ENCODE measurements at places on chromosomes 7 and 10. TPM values are rescaled to one million over a fixed set of nuclear protein-coding genes. Genes with fewer than 3 reads are reported as not detected.

- H3K36me3 ChIP-seq = no peaks in the 10 kb centered on the region
- H3K4me3 ChIP-seq = no peak overlapping the region
- H3K27ac ChIP-seq = no peak overlapping the region
- DNase-seq = no peak
- H3K4me1 ChIP-seq = no peaks in the 10 kb centered on the region
- no peaks in the 10 kb centered on the region for H3K27me3 ChIP-seq
Observed at GRCh38 chr10:64690194-64690593, 1169.0 kb downstream of the REEP3 start.

DNA sequence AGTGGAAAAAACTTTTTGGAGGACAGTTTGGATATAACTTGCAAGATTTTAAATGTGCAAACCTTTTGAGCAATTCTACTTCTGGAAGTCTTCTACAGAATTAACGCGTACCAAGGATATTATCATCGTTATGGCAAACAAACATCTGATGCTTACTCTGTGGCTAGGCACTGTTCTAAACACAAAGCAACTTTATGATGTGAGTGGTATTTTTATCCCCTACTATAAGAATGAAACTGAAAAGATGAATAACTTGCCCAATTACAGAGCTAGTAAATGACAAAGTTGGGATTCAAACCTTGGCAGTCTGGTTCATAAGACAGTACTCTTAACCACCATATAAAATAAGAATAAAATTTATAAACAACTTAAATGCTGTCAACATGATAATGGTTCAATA lies 15.8 kb downstream of the ASZ1 start:
- no peaks in the 10 kb centered on the region for H3K36me3 ChIP-seq
- no peak for DNase-seq
- H3K4me1 ChIP-seq = no peaks in the 10 kb centered on the region
- H3K27me3 ChIP-seq = no peaks in the 10 kb centered on the region
- H3K27ac ChIP-seq = no peak overlapping the region

DNA sequence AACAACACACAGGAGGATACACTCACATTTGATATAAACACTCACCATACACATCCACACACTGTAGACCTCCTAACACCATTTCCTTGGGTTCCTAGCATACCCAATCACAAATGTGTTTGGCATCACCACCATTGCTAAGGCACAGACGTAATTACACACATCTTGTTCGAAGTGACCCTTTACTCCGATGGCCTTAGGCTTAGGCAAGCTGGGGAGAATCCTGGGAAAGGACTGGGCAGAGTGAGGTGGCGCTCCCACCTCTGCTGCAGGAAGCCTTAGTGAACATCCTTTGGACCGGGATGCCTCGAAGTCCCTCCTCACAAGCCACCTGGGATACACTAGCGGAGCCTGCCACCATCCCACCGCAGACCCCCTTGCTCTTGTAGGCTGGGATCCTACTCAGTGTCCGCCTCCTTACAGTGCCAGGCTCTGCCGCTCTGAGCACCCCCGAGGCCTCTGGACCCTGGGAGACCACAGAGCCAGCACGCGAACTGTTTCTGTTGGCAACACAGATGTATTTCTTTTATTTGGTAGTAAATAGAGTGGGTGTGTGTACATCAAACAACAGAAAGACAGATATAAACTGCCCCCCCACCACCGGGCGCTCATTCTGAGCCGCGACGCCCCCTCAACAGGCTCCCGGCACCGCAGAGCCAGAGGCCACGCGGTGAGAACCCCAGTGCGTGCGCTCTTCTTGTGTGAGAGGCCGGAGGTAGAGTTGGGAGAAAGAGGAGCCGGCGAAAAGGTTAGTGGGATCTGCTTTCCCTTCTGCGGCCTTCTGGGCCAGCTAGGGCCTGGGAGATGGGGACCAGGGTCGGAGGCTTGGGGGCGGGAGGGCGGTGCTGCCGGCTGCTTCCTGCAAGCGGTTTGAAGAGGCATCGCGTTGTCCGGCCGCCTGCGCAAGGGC lies 5.9 kb upstream of the HMX2 start:
- H3K4me3 ChIP-seq = no peak overlapping the region
- peaks cover 100% of the 10 kb centered on the region for H3K27me3 ChIP-seq
- peaks cover 74% of the 10 kb centered on the region for H3K4me1 ChIP-seq
- no peak overlapping the region for H3K27ac ChIP-seq
- DNase-seq = no peak

DNA sequence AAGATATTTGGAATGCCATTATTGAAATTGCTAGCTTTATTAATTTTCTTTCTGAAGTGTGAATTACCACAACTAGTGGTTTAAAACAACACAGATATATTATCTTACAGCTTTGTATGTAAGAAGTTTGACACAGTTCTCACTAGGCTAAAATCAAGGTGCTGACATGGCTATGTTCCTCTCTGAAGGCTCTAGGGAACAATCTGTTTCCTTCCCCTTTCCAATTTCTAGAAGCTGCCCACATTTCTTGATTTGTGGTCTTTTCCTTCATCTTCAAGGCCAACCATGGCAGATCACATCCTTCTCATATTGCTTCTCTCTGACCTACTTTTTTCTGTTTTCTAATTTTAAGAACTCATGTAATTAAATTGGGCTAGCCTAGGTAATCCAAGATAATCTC lies 43.3 kb upstream of the SLC26A3 start:
- no peaks in the 10 kb centered on the region for H3K4me1 ChIP-seq

DNA sequence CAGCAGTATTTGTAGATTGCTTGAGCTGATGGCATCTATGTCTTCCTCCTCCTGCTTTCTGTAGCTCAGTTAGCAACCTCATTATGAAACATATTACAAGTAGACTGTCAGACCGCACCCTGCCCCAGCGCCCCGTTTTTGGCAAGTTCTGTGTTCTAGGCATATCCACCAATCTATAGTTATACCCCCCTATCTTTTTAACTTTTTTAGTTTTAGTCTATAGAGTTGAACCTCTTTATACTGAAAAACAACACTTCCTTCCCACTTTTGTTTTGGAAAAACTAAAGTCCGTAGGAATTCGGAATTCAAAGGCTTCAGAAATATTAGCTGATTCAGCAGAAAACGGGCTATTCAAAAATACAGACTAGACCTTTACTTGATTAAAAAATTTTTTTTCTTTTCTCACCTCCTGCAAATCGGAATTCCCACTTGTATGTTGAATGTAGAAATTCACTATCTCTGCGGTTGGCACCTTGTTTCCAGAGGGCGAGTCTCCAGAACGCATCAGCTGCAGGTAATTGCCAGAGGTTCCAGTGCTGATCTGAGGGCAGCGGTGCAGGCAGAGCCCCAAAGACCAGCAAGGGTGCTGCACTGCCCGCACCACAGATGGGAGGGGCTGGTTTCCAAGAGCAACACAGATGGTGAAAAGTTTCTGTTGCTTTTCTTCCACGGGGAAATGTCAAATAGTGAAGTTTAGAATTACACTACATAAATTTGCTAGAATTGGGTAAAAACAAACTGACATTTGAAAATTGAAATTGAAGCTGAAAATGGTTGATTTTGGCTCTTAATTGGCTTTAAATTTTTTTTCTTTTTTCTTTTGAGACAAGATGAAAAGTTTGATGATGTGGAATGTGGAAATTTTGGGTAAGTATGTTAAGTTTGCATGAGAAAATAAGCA lies 2.2 kb upstream of the FZD8 start:
- no peaks in the 10 kb centered on the region for H3K27me3 ChIP-seq
- peak overlapping the region; percentile 91 for H3K27ac ChIP-seq
- no peaks in the 10 kb centered on the region for H3K36me3 ChIP-seq
- peaks cover 10% of the 10 kb centered on the region for H3K4me1 ChIP-seq

GRCh38 chr7:132804849-132805485 lies 228.7 kb upstream of the PLXNA4 start:
- H3K4me3 ChIP-seq = no peak overlapping the region
- no peaks in the 10 kb centered on the region for H3K36me3 ChIP-seq
- H3K4me1 ChIP-seq = no peaks in the 10 kb centered on the region

GRCh38 chr7:77497079-77497478 lies 40.0 kb upstream of the PTPN12 start:
- H3K4me1 ChIP-seq = no peaks in the 10 kb centered on the region
- no peak overlapping the region for H3K27ac ChIP-seq
- H3K4me3 ChIP-seq = no peak overlapping the region
- no peaks in the 10 kb centered on the region for H3K36me3 ChIP-seq

- H3K4me3 ChIP-seq = no peak overlapping the region
- no peak overlapping the region for H3K27ac ChIP-seq
- H3K27me3 ChIP-seq = no peaks in the 10 kb centered on the region
Observed at GRCh38 chr10:12667052-12667451, 317.7 kb downstream of the CAMK1D start.

- no peak overlapping the region for H3K27ac ChIP-seq
- no peaks in the 10 kb centered on the region for H3K27me3 ChIP-seq
- no peak overlapping the region for H3K4me3 ChIP-seq
Observed at GRCh38 chr10:33349268-33349667, 14.8 kb upstream of the NRP1 start.

DNA sequence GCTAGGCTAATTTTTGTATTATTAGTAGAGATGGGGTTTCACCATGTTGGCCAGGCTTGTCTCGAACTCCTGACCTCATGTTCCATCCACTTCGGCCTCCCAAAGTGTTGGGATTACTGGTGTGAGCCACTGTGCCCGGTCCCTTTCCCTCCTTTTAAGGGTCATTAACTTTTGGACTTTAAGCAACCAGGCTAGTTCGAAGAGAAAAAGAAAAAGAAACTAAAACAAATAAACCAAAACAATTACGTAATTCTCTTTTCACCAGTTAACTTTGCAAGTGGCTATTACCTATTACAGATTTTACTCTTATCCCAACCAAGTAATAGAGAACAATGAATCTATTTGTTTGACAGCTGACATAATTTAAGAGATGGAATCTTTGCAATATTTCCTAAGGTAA lies 72.8 kb upstream of the SEMA3C start:
- H3K27ac ChIP-seq = no peak overlapping the region
- no peak overlapping the region for H3K4me3 ChIP-seq
- DNase-seq = no peak
- H3K27me3 ChIP-seq = no peaks in the 10 kb centered on the region

DNA sequence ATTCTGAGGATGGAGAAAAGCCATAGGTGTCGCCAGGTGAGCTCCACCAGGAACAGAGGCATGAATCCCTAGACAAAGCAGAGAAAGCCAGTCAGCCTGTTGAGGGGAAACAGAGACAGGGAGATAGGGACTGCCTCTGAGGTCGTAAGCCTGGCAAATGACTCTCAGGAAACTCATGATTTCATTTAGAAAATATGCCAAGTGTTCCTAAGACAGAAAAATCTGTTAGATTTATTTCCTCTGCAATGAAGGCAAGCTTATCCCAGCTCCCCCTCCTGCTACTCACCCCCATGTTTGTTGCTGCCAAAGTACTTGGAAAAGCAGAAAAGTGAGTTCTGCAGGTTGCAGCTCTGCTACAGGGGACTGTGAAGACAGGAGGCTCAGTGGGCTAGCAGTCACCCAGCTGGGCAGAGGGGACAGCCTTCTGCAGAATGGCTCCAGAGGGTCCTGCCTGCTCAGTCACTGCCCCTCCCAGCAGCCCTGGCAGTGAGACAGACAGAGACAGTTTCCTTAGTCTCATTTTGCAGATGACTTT lies 184.3 kb downstream of the ADRA2A start:
- no peak overlapping the region for H3K27ac ChIP-seq
- H3K27me3 ChIP-seq = no peaks in the 10 kb centered on the region
- H3K4me3 ChIP-seq = no peak overlapping the region
- DNase-seq = no peak
- H3K4me1 ChIP-seq = no peaks in the 10 kb centered on the region

DNA sequence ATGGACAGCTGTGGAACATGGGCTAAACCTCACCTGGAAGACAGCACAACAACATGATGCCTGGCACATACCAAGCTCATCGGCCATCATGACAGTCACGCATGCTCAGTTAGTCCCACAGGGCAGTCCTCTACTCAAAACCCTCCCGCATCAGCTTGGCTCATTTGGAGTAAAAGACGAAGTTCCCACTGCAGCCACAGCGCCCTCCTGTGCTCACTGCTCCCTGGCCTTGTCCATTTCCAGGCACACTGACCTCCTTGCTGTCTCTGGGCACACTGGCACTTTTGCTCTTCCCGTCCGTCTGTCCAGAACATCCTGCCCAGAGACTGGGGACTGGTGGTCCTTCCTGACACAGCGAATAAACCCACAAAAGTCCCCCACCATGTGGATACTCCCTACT lies 66.2 kb downstream of the LARP4B start:
- H3K4me3 ChIP-seq = no peak overlapping the region
- H3K27ac ChIP-seq = no peak overlapping the region
- peaks cover 48% of the 10 kb centered on the region for H3K36me3 ChIP-seq
- no peaks in the 10 kb centered on the region for H3K27me3 ChIP-seq

DNA sequence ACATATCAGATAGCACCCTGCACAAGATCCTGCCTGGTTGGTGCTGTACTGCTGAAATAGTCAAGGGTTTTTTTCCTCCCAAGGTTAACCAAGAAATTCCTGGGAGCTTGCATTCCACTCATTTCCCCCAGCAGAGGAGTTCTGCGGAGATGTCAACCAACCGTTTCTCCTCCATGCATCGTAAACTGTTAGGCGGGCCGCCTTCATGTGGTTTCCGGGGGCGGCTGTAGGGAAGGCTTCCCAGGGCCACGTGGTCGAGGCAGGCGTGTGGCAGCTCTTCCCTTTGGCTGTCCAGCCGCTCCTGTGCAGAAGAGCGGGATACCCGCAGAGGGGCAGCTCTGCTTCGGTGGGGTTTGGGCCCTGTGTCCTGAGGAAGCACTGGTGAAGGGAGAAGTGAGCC lies 113.7 kb downstream of the RGS10 start:
- H3K27me3 ChIP-seq = no peaks in the 10 kb centered on the region
- peaks cover 30% of the 10 kb centered on the region for H3K36me3 ChIP-seq
- no peak overlapping the region for H3K4me3 ChIP-seq

- no peak overlapping the region for H3K27ac ChIP-seq
- no peak for DNase-seq
- H3K4me1 ChIP-seq = no peaks in the 10 kb centered on the region
- no peak overlapping the region for H3K4me3 ChIP-seq
Observed at GRCh38 chr7:138967159-138967558, 14.0 kb downstream of the KIAA1549 start.

DNA sequence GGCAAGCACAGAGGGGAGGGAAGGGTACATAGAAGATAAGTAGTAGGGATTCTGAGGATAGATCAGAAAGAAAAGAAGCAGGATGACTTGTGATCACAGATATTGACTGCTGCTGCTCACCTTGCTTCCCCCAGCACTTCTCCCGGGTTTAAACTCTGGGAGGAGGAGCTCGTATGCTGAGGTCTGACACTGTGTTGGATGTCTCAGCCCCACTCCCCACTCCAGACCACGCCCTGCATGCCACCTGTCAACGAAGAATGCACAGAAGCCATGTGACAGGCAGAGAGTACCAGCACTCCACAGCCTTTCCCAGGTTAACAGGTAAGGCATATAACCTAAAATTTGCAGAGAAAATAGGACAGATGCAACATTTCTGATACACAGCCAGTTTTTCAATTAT lies 388.9 kb downstream of the TNS3 start:
- H3K4me1 ChIP-seq = no peaks in the 10 kb centered on the region
- H3K27ac ChIP-seq = no peak overlapping the region
- no peaks in the 10 kb centered on the region for H3K27me3 ChIP-seq
- no peaks in the 10 kb centered on the region for H3K36me3 ChIP-seq

The UNCX gene
- not detected for total RNA-seq

The KIF20B gene
- total RNA-seq = 4.8 TPM

The RBM48 gene
- total RNA-seq = 15.6 TPM

The ZNF679 gene
- not detected for total RNA-seq

The ZNF488 gene
- 1.0 TPM for total RNA-seq

Data from tibial nerve (tissue), 4 donors.